ENCODE measurements at places on chromosomes 1 and 21.

GRCh38 chr1:243526180-243526579 lies 270.3 kb downstream of the SDCCAG8 start:
- no peak for DNase-seq

GRCh38 chr1:93813076-93813475 lies 65.9 kb downstream of the DNTTIP2 start:
- DNase-seq, result no peak

- DNase-seq, result no peak
These were observed 168.0 kb upstream of the NR5A2 start for GRCh38 chr1:199859491-199859933.

DNA sequence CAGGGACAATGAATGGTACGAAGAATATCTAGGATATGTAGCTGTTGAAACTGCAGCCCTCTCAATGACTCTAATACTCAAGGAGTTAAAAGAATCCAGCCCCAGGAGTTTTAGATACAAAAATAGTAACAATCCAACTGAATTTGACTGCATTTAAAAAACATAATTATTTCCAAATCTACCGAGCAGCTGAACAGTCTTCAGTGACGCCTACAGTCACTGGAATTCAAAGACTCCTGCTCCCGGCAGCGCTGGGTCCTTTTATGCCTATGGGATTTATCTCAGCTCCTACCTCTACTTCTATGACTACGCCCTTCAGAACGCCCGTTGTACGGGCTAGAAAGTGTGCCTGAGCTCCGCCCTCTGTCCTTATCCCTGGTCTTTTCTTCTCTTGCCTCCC lies 55.7 kb downstream of the WARS2 start:
- no peak for DNase-seq

DNA sequence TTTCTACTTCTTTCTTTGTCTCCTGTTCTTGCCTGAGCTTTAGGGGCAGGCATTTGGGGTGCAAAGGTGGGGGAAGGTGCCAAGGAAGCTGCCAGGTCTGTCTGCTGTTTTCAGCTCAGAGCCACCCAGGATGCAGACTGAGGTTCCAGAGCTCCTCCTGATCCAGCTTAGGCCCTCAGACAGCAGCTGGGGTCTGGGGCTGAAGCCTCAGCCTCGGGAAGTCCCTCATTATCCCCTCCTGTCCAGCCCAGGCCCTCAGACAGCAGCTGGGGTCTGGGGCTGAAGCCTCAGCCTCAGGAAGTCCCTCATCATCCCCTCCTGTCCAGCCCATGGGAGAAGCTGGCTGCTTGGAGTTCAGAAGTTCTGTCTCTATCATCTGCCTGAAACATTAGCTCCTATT lies 257.7 kb upstream of the CSF3R start:
- DNase-seq, result no peak

DNA sequence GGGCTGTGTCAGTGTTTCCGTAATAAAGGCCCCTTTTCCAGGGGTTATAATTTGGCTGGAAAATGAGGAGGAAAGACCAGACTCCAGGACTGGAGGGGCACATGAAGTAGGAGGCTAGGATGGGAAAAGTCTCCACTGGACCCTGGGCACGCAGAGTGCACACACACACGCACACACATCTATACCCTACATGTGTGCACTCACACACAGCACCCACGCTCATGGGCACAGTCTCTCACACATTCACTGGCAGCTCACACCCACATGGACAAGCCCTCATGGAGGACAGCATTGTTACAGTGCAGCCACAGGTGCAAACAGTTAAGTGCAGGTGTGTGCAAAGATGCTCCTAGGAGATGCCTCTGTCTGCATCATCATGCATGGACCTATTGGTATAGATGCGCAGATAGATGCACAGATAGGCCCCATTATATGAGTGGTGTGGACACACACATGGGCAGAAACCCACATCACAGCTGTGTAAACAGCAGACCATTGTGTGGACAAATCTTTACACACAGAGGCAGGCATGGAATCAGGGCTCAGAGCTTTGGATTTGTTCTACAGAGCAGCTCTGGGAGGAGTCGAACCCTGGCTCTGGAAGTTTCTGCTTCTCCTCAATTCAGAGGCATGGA lies 9.1 kb upstream of the RUNX3 start:
- no peak for DNase-seq

- no peak for DNase-seq
These were observed 14.4 kb upstream of the XCL1 start for GRCh38 chr1:168561989-168562388.

DNA sequence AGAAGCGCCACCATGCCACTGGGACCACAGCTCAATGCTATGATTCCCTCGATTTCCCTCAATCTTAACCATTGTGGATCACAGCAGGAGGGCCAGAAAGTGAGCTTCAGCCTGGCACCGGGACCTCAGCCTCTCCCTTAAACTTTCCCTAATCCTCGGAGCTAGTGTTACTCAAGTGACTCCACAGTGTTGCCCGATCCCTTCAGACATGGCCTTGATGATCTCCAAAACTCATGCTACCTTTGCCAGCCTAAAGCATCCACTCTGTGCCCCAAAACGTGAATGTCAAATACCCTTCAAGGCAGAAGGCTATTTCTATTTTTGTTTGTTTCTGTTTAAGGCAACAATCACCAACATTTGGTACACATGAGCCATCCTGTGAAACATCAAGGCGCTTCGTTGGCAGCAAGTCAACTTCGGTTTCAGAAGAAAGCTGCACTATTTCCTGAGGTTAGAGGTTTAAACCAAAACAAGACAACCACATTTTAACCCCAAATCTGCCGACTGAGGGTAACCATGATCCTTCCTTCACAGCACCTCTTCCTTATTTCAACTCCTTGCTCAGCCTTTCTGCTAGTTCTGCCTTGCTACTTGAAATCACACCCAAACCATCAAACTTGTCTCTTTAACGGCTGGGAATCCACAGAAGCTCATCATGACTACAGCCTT lies 94.4 kb upstream of the KRTAP19-8 start:
- peak; percentile 45 for DNase-seq

GRCh38 chr1:225645194-225645895 lies 7.6 kb downstream of the ENAH start:
- DNase-seq, result no peak

DNA sequence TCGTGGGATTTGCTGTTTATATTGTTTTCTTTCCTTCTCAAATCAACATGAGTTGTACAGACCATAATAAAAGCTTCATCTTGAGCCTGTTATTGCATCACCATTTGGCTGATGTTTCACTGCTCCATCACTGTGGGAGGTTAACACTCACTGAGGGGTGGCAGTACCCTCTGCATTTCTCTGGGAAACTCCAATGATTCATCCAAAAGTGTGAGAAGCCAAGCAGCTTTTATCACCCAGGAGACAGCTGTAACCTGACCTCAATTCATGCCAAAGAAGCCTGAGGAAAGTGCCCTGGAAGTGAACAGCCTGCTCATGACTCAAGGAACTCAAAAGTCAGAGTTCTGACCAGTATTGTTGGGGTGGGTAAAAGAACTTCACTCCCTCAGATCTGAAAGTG lies 84.1 kb downstream of the GPR88 start:
- DNase-seq, result no peak

GRCh38 chr1:31799196-31799894 lies 16.5 kb downstream of the SPOCD1 start:
- DNase-seq, result no peak

GRCh38 chr1:107474877-107475612 lies 334.2 kb downstream of the NTNG1 start:
- no peak for DNase-seq
